ENCODE measurements at places on chromosomes 3 and 15.

DNA sequence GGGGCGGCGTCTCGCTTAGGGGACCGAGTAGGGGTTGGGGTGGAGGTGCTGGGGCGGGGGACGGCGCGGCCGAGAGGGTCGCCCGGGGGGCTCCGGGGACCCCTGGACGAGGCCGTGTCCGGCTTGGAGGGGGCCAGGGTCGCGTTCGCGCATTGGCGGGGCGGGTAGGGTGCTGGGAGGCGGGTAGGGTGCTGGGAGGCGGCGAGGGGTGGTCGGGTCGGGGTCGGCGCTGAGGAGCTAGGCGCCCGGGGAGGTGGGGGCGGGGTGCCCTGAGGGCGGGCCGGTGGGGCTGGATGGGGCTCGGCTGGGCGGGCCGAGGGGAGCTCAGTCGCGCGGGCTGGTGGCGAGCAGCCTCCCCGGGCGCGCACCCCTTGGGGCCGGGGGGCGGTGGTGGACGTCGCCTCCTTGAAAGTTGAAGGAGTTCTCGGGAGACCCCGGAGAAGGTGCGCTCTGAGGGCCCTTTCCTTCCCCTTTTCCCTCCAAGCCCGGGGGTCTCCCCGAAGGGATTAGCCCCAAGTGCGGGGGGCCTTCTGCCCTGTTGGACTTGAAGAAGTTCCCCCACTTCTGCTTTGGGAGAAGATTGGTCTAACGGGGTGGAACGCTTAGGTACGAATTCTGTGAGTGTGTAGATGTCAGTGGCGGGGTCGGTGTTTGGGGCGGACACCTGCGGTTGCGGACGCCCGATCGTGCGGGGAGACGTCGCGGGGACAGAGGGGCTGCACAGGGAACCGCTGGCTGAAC lies 543 bp downstream of the MEF2A start:
- peak; percentile 63 for DNase-seq

- no peak for DNase-seq
These were observed 129.7 kb downstream of the PROS1 start for GRCh38 chr3:93843981-93844380.

GRCh38 chr15:78425643-78426042 lies 12.4 kb upstream of the IREB2 start:
- no peak for DNase-seq

GRCh38 chr3:172982736-172983364 lies 158.2 kb downstream of the SPATA16 start:
- DNase-seq = no peak

DNA sequence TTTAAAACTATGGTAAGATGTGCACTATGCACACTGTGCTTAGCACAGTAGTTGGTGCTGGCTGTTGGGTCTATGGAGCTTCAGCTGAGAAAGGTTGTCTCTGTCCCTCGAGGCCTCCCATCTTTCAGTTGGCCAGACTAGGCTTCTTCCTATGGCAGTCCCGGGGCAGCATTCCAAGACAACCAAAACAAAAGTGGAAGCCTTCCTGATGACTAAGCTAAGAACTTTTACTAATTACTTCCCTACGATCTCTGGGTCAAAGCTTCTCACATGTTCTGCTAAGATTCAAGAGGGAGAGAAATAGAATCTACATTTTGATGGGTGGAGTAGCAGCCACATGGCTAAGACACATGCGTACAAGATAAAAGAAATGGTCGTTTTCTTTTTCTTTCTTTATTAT lies 342.8 kb downstream of the TUSC7 start:
- DNase-seq = no peak

Data from kidney (tissue), 22 donors.